ENCODE measurements at places on chromosomes 16 and 17.

- DNase-seq: no peak
Observed at GRCh38 chr17:20315821-20316220, 151.5 kb downstream of the LGALS9B start.

- no peak for DNase-seq
Observed at GRCh38 chr17:82938873-82939620, 99.2 kb upstream of the ZNF750 start.

DNA sequence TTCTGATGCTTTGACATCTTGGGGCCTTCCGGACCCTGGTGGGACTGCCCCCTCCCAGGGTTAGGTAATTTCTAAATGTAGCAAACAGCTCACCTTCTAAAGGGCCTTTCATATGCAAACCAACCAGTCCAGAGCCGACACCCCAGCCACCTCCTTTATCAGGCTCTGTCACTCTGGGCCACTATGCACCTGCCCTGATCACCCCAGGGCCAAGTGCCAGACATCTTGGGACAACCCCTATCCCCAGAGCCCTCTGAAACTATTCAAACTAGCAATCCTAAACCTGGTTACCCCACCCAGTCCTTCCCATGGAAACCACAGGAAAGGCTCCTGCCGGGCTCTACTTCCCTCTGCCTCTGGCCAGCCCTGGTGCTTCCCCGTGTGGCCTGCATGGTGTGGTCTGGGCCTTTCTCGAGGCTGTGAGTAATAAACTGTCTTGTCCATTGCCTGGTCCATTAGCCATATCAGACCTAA is 91.2 kb upstream of the TNRC6C start:
- no peak for DNase-seq

DNA sequence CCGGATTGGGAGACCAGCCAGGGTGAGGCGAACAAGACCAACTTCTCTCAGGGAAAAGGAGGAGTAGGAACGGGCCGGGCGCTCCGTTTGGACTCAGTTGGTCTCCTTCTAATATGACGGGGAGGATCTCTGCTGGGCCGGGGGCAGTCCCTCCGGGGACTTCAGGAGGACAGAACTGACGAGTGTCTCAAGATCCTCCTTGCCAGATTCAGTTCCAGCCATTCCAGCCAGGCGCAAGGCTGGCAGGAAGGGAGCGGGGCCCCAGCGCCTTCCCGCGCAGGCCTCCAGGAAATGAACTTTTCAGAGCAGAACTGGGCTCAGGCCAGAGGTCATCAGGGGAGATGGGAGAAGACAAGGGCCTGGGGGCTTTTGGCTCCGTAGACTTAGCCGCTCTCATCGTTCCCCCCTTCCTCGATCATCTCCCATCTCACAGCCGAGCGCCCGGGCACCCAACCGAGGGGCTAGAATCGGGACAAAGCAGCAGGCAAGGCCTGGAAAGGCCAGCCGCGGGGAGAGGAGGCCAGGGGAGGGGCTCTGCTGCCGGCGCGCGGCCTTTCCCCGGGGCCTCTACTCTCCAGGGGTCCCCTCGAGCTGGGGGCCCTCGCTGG is 1.6 kb downstream of the ZNF423 start:
- no peak for DNase-seq
